GM10248 (cell line): ENCODE measurements at places on chromosomes 3 and 15.
A peak's percentile ranks its signal among the peaks of the same experiment; 100 is the strongest.

GRCh38 chr15:62506217-62506805, 341.2 kb upstream of the C2CD4B start:
- DNase-seq, result no peak

DNA sequence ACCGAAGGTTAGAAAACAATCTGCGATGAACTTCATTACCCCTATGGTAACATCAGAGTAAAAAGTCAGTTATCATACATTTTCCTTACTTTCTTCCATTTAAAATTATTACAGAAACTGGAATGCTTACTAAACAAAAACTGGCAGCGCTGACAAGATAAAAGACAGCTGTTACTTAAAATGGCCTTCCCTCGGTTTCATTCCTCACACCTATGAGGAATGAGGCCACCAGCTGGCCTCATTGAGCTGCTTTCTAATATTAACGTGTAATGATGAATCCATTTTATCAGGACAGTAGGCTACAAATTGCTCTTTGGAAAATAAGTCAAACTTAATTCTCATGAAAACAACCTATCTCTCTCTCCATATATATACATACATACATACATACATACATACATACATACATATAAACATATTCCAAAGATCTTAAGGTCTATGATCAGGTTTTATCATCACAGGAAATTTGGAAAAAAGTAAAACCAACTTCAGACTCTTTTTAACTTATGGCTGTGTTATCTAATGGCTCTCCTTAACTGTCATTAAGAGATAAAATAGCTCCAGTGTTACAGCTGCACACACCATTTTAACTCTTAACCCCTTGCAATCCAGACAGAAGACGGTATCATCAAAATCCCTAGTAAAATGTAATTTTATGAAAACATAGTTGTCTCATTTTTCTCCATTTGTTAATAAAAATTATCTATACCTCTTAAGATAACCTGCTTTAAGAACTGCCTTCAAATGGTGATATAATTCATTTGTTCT, 5.2 kb downstream of the CCNL1 start:
- no peak for DNase-seq

GRCh38 chr3:132034097-132034485, 723 bp downstream of the CPNE4 start:
- DNase-seq, result peak; percentile 9

- no peak for DNase-seq
Measured at GRCh38 chr3:27360113-27361078, 8.8 kb downstream of the NEK10 start.

DNA sequence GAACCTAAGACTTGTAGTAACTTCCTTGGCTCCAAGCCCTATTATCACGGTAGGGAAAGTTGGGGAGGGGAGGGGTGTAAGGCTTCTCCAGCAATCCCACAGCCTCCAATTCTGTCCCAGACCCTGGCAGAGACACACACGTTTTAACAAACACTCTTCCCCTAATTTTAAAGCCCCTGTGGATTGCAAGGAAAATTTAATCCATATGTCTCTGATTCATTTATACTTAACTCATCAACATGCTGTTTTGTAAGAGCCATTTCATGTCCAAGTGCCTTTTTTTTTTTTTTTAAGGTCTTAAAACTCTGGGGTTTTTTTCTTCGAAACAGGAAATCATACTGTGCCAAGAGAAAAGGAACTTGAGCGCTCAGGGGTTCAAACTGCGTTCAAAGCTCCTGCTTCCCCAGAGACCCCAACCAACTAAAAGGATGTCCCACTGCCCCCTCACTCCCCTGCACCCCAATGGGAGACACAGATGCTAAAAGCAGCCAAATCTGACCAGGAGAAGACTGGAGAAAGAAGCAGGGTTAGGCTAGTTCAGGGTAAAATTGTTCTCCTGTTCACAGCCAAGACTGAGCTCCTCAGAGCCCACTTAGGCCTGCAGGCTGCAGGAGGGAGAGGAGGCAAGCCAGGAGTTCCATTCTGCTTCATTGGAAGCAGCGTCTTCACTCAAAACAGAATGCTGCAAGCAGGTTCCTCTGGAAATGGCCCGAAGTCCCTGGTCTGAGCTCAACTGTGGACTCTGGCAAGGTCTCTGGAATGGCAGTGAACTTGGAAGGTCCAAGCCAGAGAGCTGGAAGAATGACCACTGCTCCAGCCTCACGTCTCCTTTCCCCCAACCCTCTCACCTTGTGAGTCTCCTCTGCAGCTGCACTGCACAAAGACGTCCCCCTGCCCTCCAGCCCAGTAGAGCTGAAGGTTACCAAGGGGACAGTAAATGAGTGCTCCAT, 172.5 kb downstream of the NTRK3 start:
- DNase-seq, result no peak

- no peak for DNase-seq
Measured at GRCh38 chr3:71709908-71710511, 15.2 kb downstream of the EIF4E3 start.

- DNase-seq, result no peak
Measured at GRCh38 chr3:105791919-105792786, 76.7 kb downstream of the CBLB start.

DNA sequence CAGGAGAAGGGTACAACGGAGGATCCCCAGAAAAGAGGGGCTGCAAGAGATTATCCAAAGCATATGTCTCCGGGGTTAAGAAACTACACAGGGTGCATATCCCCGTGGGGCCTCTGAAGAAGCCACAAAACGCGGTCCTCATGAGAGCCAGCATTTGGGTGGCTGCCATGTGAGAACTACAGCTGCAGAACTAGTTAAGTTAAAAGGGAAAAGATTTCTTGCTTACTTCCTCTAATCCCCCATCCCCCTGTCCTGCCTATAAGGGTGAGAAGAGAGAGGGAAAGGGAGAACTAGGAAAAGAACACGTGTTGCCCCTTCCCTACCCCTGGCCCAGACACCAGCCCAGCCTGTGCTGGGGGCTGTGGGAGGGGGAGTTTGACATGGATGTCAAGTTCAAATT, 70.4 kb upstream of the PCSK6 start:
- DNase-seq, result no peak

- DNase-seq, result peak; percentile 65
Measured at GRCh38 chr15:64754663-64755426, 20.5 kb downstream of the RBPMS2 start.

GRCh38 chr3:111604119-111604518, 9.0 kb upstream of the ZBED2 start:
- DNase-seq, result no peak

DNA sequence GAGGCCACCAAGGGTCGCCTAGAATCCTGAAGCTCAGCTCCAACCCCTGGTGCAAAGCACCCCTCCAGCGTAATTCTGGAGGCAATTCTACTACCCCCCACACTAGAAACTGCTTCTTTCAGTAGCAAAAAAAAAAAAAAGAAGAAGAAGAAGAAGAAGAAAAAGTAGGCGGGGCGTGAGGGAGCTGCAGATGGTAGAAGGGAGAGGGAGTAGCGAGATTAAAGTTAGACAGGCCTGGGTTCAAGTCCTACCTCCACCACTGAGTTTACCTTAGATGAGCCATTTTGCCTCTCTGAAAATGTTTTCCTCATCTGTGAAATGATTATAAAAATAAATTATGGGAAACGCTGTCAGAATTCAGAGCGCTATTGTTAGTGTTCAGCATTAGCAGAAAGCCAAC, 913 bp downstream of the FAM174B start:
- no peak for DNase-seq

GRCh38 chr3:32960404-32961170, 9.1 kb downstream of the CCR4 start:
- no peak for DNase-seq

DNA sequence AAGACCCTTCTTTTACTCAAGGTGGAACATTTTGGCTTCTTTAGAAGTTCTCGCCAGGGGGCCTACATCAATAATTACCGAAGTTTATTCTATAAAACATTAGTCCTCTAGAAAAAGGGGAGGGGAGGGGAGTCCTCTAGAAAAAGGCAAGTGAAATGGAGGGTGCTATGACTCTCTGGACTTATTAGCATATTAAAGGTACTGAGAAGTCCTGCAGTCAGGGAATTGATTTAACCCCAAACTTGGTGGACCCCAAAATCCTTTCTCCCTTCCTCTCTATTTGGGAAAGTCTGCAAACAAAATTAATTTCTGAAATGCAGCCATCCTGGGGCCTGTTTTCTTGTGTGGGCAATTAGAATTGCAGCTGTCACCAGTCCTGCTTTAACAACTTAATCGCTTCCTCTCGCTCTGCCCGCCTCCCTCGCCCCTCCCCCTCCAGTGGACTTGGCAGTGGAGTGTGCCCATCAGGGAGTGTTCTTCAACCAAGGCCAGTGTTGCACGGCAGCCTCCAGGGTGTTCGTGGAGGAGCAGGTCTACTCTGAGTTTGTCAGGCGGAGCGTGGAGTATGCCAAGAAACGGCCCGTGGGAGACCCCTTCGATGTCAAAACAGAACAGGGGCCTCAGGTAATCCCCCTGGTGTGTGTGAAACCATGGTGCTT, 18.9 kb upstream of the LRRK1 start:
- no peak for DNase-seq

DNA sequence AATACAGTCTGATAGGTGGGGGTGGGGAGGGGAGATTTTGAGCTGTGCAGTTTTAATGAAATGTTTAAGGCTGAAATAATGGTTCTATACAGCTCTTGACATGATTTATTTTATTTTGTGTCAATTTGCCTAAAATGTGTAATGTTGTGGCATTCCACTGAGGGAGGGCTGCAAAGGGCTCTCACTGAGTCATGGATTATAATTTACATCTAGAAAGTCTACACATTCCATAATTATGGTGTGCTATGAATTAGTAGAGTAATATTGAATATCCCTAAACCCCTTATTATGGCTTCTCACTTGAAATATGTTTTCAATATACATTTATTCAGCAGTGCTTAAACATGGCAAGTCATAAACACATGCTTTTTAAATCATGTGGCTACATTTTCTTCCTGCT, 103.9 kb downstream of the RARB start:
- no peak for DNase-seq

DNA sequence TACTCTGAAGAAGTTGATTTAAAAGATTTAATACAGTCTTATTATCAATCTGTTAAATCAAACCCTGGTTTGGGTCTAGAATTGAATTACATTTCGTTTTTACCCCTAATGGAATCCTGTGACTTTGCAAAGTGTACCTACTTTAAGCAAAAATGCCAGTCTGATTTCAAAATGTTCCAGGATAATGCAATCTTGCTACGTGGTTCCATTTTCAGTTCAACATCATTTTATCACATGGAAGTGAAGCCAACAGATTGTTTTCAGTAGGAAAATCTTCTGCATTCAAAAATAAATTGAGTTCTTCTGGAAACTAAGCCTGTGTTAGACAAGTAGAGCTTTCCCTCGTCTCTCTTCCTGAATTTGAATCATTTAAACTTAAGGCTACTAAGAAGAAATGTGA, 356.4 kb downstream of the CHST2 start:
- no peak for DNase-seq

GRCh38 chr3:8959668-8960067, 3.6 kb downstream of the RAD18 start:
- no peak for DNase-seq

GRCh38 chr3:136270179-136270578, 20.0 kb downstream of the PCCB start:
- DNase-seq, result peak; percentile 25

GRCh38 chr15:87154761-87155160, 1075.1 kb downstream of the AGBL1 start:
- no peak for DNase-seq

DNA sequence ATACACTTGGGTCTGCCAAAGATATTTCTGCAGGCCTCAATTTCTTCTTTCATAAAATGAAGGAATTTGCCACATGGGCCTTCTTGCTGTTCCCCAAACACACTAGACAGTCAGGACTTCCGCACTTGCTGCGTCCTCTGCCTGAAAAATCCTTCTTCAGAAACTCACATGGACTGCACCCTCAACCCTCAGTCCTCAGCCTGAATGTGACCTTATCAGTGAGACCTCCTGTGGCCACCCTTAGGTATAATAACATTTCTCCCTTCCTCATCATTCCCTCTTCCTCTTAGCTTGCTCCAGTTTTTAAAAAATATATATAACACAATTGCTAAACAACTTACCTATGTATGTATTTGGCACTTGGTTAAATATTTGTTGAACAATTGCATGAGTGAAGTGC, 257.5 kb downstream of the MFSD1 start:
- DNase-seq, result no peak

DNA sequence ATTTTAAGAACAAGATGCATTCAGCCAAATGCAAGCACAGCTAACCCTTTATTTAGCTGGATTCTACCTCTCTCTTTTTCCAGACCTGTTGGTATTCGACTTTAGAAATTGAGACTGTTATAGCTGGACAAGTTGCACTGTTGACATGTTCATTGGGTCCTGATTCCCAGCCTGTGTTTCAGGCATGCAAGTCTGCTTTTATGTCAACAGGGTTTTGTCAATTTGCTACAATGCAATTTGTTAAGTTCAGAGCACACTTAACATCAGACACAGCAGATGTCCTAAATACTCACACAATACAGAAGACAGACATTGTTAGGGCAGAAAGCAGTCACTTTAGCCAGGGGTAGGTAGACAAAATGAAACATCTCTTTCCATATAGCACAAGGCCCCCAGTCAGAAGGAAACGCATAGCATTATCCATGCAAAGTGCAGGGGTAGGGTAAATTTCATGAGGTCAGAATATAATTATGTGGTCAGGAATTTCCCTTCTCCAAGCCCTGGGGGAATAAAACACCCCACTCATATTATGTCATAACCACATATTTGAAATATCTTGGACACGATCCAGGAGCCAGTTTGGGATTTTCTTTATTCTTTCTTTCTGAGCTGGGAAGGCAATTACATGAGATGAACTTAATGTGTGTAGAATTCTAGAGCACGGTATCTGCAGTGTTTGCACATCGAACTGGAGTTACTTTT, 504.1 kb downstream of the NTRK3 start:
- no peak for DNase-seq

GRCh38 chr3:165459924-165460835, 264.0 kb upstream of the SLITRK3 start:
- DNase-seq, result no peak

GRCh38 chr3:11613851-11614487, 29.7 kb downstream of the VGLL4 start:
- DNase-seq, result no peak

GRCh38 chr3:8446845-8447244, 54.8 kb upstream of the LMCD1 start:
- no peak for DNase-seq

DNA sequence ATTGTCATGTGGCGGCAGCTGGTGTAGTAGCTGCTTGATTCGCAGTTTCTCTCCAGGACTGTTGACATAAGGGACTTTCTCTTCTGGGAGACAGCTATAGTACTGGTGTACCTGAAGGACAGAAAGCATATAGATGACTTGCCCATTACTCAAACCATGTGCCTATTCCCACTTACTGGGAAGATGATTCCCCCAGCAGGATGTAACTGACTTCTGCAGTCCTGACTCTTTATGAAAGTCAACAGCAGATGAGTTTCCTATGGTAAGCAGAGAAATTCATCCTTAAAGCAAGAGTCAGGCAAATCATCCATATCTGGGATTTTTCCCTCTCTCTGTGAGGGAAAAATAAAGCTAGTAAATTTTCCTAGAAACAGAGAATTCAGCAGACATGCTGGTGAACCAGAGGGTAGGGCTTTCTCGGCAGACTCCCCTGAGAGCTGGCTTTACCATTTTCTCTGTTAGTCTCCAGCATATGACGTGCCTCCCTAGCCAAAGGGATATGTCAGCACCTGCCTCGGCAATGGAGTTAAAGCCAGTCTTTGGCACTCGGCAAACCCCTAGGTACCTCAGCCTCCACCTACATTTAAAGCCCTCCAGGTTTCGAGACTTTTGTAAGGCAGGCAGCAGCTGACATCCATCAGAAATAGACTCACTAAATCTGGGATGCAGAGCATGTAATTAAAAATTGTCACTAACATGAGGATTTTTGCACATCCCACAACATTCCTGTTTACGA, 62.1 kb downstream of the PRICKLE2 start:
- no peak for DNase-seq

- DNase-seq, result no peak
Measured at GRCh38 chr3:11600501-11601282, 43.0 kb downstream of the VGLL4 start.
